ENCODE measurements at places on chromosomes 7 and 10. TPM values are rescaled to one million over a fixed set of nuclear protein-coding genes. Genes with fewer than 3 reads are reported as not detected.

Gene ACSL5
- 0.52 TPM for total RNA-seq

Gene SPDYE5
- total RNA-seq: not detected

Gene GARIN1A
- total RNA-seq: 1.6 TPM

Gene CREB5
- 0.39 TPM for total RNA-seq

Gene FAM180A
- 4.2 TPM for total RNA-seq

Gene C10orf62
- total RNA-seq: not detected

Gene PNLIP
- total RNA-seq: not detected

DNA sequence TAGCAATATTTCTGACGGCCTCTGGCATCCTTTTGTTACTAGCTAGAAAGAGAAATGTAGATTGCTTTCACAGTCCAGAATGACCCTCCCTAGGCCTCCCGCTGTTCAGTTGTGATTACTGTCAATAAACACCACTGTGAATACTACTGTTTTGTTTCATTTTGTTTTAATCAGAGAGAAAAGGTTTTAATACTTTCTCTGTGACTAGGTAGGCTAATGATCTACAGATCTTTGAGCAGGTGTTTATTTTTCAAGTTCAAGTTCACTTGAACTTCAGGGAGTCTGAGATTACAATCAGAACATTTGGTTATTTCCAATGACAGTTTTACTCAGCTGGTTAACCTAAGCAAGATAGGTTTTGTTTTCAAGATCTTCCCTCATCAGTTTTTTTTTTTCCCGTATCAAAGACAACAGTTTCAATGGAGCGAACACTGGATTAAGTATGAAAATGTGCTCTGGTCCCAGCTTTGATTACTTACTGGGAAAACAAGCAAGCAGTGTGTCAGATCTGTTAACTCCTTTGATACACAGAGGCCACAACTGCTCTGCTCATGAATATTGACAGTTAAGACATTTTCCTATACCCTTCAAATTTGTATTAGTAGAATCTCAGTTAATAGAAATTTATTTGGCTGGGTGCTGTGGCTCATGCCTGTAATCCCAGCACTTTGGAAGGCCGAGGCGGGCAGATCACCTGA is 34.8 kb downstream of the VKORC1L1 start:
- no peak for DNase-seq

DNA sequence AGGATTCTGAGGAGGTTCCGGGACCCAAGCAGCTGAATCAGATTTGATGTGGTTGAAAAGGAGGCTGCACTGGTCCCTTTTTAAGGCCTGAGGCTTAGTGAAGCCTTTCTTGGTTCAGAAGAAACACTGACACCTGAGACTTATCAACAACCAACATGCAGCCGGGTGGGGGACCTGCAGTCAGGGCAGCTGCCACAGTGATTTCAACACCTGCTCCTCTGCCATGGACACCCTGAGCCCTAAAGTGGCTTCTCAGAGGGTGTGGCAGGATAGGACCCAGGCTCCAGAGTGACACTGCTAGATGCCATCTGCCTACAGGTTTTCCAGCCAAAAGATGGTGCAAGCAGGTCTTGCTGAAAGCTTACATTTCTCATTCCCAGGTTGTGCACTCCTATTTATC is 99.3 kb downstream of the COL13A1 start:
- no peak for DNase-seq

GRCh38 chr7:128934361-128935341 is 3.1 kb upstream of the IRF5 start:
- no peak for DNase-seq

- DNase-seq: no peak
Measured at GRCh38 chr7:36879021-36879420, 154.7 kb upstream of the AOAH start.

DNA sequence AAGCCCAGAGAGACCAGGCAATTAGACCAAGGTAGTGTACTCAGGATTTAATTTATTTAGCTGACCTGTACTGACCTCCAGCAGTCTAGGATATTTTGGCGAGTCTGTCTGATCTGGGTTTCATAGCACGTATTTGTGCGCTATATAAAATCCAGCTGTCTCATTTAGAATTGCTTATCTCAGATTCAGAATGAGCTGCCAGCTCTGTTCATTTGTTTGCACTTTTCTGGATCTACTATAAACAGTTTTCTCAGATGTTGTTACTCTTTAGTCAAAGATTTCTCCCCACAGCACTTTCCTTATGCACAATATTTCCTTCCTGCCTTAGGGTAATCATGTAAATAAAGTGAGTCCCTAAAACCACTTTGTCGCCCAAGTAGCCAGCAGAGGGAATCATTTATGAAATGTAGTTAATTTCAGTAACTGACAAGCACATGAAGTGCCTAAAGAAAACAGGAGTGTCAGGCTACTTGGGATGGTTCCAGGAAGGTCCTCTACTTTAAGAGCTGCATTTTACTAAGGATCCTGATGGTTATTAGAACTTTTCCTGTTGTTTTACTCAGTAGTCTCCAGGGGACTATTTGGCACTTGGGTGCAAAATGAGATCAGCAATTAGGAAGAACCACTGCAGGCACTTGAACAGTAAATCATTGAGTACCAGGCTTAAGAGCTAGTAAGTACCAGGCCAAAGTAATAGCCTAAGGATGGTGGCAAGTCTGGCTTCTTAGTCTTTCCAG is 226.4 kb downstream of the TWIST1 start:
- DNase-seq: no peak

- no peak for DNase-seq
Measured at GRCh38 chr10:49165259-49165658, 22.9 kb downstream of the TMEM273 start.

- DNase-seq: no peak
Measured at GRCh38 chr10:52853704-52854103, 81.1 kb upstream of the MBL2 start.

DNA sequence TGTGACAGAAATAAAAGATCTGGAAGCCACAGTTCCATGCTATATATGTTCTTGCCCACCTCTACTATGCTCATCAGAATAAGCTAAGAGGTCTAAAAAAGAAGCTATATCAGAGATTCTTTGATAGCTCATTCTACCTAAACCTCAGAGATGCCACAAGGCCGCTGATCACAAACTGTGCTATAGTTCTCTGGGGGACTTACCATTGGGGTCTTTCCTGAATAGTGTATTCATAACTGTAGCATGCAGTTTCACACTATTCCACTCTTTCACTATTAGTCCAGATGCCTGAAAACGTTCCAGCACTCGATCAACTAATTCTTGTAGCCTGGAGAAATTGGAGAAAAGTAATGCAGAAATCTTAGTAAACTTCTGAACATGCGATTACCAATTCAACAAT is 44.5 kb upstream of the SPOCK2 start:
- DNase-seq: no peak

GRCh38 chr7:82049442-82049841 is 279.6 kb upstream of the HGF start:
- DNase-seq: no peak

DNA sequence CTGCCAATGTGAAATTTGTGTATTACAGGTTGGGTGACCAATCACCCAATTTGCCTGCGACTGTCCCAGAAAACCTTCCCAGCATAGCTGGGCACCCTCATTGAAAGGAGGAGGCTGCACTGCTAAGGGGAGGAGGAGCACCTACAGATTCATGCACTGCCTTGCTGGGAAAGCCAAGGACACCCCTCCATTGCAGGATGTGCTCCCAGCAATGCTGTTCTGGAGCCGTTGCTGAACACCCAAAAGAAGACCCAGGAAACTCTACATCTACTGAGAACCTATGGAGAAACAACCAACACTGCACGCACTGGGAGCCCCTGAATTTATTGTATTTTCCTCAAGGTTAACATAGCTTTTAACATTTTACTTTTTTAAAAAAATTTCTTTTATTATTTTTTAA is 238.2 kb upstream of the GRB10 start:
- DNase-seq: no peak

GRCh38 chr10:122988501-122988900 is 8.3 kb downstream of the PSTK start:
- no peak for DNase-seq

GRCh38 chr10:71756311-71757191 is 16.8 kb downstream of the VSIR start:
- no peak for DNase-seq

GRCh38 chr10:47027784-47028260 is 116.6 kb downstream of the PTPN20 start:
- no peak for DNase-seq

DNA sequence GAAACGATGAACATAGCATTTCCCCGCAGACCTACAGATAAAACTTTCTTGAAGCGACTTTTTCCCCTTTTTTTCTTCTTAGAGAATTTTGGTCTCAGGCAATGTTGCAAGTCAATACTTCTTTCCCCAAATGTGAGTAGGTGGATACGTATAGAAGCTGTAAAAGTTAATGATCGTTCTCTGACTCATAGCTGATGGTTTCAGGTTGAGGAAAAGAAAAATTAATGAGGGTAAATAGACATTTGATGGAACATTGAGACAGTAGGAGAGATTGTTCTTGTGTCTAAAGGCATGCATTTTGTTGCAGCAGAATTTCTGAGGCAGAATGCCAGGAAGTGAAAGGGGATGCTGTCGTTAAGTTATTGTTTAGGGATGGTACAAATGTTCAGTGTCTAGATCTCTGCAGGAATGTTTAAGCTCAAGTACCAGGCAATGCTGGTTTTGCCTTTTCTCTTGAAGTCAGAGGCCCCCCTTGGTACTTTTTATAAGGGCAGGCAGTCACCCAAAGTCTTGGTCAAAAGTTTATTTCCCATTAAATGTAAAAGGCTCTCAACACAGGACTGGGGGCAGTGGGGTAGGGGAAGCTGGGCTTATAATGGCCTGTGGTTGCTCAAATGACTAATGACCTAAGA is 9.3 kb downstream of the TCF7L2 start:
- no peak for DNase-seq

DNA sequence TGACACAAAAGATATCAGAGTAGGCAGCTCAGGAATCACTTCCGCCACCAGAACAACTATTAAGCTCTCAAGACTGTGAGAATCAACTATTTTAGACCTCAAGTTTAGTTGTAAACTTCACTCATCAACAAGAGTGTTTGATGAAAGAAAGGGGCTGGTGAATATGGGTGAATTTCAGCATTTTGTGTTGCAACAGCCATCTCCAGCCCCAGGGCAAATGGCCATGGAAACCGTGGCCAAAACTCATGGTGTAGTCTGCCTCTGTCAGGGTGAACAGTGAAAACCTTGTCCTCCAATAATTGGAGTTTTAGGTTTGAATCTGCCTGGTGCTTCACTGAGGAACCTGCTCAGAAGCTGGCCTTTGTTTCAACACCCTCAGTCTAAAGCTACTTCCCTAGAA is 60.0 kb downstream of the POLR1F start:
- no peak for DNase-seq

- DNase-seq: no peak
Measured at GRCh38 chr10:122974023-122974422, 6.2 kb upstream of the PSTK start.

- DNase-seq: no peak
Measured at GRCh38 chr10:50480054-50481007, 143.4 kb downstream of the SGMS1 start.

DNA sequence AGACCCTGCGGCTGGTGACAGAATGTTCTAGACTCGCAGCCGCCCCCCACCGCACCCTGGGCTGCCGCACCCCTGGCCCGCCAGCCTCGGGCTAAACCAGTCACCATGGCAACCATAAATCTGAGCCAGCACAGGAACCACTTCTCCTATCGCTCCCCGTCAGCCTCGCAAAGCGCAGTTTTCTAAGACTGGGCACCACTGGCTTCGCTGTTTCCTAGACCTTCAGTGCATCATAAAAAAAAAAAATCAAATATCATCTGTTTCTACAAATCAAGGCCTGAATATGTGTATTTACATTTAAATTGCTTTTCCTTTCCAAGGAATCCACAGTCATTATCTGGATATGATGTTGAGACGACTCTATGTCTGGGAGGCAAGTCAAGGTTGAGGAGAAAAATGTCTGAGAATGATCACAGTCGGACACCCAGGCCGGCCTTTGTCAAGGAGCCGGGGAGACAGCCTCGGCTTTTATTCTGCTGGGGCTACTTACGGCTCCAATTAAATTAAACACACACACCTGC is 99.9 kb downstream of the PTPRN2 start:
- DNase-seq: no peak

GRCh38 chr7:39695852-39696586 is 72.6 kb downstream of the RALA start:
- no peak for DNase-seq

GRCh38 chr10:109956454-109957091 is 33.3 kb upstream of the XPNPEP1 start:
- DNase-seq: peak; percentile 51

- DNase-seq: no peak
Measured at GRCh38 chr10:104680467-104681401, 39.6 kb downstream of the SORCS3 start.

- DNase-seq: no peak
Measured at GRCh38 chr7:111736552-111736874, 174.2 kb upstream of the IMMP2L start.

DNA sequence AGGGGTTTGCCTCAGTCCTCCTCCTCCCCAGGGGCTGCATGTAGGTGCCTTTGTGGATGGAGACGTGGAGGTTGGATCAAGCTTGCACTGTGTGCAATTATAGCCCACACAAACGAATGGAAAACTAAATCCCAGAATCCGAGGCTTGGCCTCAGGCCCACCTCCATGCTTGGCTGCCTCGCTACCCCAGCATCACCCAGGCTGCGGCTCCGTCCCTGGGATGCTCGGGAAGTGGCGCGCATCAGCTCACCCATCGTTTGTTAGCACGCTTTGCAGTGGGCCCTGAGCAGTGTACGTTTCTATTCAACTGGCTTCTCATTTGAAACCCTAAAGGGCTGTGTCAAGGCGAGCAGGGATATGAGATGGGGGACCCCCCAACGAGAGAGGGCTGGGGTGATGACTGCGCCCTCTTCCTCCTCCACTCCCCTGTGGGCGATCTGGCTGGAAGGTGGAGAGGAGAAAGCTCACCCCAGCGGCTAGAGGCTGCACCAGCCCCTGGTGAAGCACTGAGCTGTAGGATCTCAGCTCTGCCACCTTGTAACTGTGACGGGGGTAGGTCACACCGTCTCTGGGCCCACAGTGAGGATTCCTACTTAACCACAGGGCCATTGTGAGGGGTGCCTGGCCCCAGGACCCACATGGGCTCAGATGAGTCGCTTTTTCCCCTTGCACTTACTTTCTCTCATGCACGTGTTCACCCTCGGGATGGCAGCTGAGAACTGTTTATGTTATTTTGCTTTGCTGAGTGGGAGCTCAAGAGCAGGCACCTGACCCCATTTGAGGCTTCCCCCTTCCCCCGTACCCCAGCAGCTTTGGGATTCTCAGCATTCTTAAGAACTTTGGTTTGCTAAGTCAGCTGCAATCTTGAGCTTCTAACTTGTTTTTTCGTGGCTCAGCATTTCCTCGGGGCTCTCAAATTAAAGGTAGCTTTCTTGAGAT is 12.7 kb upstream of the BTBD16 start:
- DNase-seq: peak; percentile 34

DNA sequence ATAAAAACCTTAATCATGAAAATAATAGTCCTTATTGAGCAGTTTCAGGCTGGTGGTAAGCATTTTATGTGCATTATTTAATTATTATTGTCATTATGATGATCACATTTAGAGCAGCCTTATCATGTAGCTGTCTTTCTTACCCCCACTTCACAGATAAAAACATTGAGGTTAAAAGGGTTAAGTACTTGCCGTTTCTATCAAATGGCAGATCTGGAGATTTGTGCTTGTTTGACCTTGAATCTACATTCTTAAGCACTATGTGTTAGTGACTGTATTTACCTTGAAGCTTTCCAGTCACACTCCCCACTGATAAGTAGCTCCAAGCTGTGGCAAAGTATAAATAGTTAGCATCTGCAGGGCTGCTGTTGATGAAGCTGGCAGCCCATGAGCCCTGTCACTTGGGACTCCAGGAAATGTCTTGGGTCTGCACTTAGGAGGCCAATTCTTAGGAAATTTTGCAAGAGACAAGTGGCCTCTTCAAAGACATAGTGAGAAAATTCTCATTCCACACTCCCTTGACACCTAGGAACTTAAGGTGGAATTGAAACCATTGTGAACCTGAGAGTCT is 116.8 kb upstream of the AGR3 start:
- no peak for DNase-seq
